ENCODE measurements at places on chromosomes 12 and 14.

DNA sequence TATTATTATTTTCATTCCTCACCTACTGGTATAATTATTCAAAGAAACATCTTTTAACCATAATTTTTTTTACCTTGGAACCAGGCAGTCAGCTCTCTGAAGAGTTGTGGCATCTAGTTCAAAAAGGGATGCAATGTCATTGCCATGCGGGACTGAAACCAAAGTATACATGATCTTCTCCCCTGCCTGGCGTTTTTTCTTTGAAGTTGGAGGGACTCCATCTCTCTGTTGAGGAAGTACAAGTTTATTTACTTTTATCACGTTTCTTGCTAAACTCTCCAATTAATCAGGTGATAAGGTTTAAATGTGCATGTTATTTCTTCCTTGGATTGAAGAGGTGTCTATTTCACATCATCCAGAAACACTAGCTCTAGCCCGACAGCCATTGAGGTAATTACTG lies 146.6 kb downstream of the ITPR2 start:
- DNase-seq: no peak

DNA sequence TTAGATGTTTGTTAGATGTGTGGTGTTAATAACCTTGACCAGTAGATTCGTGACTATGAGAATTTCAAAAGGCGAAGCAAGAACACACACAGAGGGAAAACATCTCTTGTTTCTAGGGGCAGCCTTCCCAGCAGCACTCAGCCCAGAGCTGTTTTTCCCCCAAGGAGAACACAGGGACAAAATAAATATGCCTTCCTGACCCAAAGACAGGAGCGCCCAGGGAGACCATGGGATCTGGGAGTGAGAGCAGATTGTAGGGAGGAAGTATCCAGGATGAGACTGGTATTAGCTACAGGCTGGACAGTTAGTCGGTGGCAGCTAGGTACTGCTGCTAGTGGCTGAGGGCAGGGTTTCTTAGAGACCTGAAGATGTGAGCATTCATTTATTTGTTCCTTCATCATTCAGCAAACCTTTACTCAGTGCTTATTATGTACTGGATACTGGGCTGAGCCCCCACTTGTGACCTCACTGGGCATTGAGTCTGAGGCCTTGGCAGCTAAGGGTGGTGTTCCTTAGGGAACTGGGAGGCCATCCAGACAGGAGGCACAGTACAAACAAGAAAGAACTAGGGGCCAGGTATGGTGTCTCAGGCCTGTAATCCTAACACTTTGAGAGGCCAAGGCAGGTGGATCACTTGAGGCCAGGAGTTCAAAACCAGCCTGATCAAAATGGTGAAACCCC lies 469.8 kb downstream of the ZFP36L1 start:
- DNase-seq: no peak

GRCh38 chr14:70753518-70753953 lies 55.8 kb downstream of the MAP3K9 start:
- no peak for DNase-seq

DNA sequence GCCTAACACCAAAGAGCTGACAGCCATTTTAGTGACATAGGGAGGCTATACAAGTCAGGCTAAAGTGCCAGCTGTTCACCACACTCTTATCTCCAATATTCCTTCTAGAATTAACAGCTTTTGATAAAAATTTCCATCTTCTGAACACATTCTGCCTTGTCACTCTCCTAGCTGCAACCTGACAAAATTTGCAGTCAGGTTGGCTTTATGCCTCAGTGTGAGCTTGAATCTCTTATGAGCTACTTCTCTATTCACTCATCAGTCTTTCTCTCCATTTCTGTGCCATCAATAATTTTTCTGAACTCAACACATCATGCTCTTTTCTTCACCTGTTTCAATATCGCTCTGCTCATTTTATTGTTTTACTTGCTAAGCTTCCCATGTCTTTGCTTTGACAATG lies 50.2 kb downstream of the TMTC1 start:
- no peak for DNase-seq

DNA sequence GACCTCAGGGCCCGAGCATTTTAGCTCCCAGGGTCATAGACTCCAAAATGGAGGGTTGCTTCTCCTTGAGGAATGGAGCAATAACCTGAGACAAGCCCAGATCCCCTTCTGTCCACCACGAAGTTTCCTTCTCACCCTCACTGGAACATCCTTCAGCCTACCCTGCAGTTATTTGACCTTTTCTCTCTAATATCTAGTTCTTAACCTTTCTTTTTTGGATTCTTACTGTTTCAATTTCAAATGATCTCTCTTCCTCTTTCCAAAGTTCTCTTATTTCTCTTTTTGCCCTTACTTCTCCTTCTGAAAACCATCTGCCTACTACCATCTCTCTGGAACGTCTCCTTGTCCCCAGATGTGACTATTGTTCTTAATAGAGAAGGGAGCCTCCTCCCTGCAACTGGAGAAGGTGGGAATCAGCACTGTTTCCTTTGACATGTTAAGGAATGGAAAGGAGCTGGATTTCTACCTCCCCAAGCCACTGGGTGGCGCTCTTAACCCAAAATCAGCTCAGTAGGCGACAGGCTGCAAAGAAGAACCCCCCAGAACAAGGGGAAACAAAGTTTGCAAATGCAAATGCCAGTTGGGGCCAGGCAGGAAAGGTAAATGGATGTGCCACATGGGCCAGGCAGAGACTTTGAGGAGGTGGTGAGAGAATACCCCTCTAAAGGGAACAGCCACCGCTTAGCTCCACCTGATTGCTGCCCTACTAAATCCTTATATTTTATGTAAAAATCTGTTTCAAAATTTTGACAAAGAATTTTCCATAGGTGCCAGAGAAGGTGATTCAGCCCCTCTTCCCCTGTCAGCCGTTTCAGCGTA lies 22.4 kb upstream of the PDE1B start:
- DNase-seq: peak; percentile 13

Data from fibroblast of skin of right quadriceps (primary cell).